ENCODE measurements at places on chromosomes 11 and 22.

GRCh38 chr11:3971756-3972404, 116.4 kb downstream of the STIM1 start:
- DNase-seq = no peak

GRCh38 chr11:127472505-127472904, 471.9 kb upstream of the KIRREL3 start:
- DNase-seq = no peak

GRCh38 chr22:48476577-48476976, 1351.1 kb downstream of the BRD1 start:
- no peak for DNase-seq

GRCh38 chr22:39900306-39901227, at the start of gene GRAP2:
TSS of gene GRAP2 (plus strand) at chr22:39901084. CDS start at chr22:39947107, 46,023 bp downstream.
- DNase-seq = peak; percentile 50

GRCh38 chr11:79244798-79245197, 196.0 kb downstream of the TENM4 start:
- no peak for DNase-seq

DNA sequence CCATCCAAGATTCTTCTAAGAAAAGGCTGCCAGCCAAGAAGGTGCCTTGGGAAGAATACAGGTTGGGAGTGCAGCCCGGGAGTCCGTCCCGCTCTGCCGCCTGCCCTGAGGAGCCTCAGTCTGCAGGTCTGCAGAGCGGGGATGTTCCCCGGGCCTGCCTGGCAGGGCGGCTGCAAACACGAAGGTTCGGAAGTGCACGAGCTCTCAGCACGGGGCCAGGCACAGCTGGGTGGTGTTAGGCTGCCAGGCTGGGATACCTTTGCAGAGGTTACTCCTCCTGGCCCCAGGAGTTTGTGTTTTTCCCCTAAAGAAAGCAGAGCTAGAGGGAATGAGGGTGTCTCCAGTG, 9.4 kb upstream of the PRR5 start:
- DNase-seq = no peak

DNA sequence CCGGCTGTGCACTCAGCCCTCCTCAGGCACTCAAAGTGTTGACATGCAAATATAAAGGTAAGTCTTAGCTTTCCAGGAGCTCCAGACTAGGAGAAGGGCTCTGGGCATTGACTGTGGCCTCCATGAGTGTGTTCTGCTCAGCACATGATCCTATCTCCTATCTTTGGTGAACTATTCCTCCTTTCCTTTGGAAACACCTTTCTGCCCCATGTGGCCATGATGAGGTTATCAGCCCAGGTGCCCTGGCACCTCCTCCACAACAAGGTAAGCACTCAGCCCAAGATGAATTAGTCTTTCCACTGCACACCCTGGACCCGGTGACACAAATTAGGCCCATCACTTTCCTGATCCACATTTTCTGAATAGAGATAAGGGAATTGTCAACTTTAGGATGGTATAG, 37.9 kb upstream of the LMO1 start:
- no peak for DNase-seq

- DNase-seq = no peak
Measured at GRCh38 chr11:114773541-114774338, 95.4 kb downstream of the NXPE2 start.

DNA sequence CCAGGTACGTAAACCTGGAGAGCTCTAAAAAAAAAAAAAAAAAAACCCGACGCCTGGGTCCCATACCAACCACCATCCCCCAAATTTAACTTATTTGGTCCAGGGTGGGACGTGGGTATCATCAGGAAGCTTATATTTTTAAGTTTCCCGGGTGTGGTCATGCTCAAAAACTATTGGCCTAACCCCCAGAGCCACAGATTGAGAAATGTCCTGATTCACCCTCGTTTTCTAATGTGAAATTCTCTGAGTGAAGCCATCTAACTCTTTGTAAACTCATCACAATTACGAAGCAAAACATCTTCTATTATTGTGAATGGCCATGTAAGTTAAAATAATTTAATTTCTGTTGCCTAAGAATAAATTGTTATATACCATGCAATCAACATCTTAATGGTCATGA, 29.6 kb downstream of the PAK1 start:
- no peak for DNase-seq

DNA sequence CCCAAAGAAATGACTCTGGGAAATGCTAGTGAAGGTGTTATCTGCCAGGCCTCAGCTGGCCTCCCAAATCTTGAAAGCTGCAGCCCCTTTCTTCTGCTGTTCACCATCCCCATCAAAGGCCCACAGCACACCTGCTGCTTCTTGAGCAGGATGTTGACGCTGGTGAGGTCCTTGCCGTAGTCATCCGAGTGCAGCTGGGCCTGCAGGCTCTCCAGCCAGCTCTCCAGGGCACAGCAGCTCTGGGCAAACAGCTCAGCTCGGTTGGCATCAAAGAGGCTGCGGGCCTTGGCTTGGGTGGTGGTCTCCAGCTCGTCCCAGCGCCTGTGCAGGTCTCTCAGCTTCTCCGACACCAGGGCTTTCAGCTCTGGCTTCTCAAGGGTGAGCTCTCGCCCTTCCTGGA, 18.5 kb upstream of the RBM4B start:
- no peak for DNase-seq

- no peak for DNase-seq
Measured at GRCh38 chr11:120079750-120080610, 57.9 kb downstream of the TRIM29 start.

DNA sequence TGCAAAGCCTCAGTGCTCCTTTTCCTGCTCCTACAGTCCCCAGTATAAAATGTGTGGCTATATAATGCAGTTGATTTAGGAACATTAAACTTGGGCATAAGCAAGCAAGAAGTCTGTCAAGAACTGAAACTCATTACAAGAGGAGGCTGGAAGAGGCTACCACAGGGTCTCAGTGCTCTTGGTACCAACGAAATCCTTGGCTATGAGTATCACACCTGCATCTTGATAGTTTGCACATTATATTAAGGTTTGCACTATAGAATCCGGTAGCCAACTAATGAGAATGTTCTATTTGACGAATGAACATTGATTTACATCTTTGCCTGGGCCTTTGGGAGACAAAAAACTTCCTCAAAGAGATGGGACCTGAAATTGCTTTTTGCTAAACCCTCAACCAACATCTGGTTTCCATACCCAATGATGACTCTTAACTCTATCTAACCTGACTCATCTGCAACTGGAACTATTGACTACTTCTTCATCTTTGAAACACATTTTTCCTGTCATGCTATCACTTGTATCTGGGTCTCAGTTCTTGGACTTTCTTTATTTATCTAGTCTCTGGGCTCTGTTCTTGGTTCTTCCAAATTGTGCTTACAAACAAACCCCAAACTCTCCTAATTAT, 207.2 kb upstream of the CTSC start:
- DNase-seq = no peak

- DNase-seq = no peak
Measured at GRCh38 chr11:126307706-126308105, 3.8 kb downstream of the DCPS start.

Data from activated T-cell treated with anti-CD3 and anti-CD28 coated beads for 4 hours (primary cell).